Iris pigment epithelial cell (primary cell): ENCODE measurements at places on chromosomes 11 and 22.

- no peak for DNase-seq
Observed at GRCh38 chr22:44049486-44050231, 25.6 kb downstream of the PARVB start.

- no peak for DNase-seq
Observed at GRCh38 chr22:43487311-43488030, 75.7 kb downstream of the MPPED1 start.

DNA sequence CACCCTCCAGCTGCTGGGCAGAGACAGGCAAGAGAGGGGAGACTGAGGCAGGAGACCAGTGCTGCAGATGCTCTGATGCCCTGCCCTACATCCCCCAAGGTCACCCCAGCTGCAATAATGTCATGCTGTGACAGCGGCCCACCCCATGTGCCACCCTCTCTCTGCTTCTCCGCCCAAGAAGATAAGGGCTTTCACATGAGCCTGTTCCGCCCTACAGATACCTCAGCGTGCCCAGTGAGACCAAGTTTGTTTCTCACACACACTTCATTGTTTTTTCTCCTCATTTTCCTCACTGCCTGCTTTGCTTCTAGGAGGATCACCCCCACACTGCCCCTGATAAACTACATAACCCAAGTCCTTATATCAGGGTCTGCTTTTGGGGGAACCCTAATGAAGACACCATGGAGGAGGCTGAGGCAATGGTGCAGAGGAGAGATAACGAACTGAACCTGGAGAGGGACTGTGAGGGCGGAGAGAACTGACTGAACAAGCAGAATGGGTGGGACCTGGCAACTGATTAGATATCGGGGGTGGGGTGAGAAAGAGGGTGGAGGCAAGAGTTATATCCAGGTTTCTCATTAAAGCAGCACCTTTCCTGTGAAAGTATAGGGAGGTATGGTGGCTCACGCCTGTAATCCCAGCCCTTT is 37.5 kb upstream of the TSKU start:
- no peak for DNase-seq

DNA sequence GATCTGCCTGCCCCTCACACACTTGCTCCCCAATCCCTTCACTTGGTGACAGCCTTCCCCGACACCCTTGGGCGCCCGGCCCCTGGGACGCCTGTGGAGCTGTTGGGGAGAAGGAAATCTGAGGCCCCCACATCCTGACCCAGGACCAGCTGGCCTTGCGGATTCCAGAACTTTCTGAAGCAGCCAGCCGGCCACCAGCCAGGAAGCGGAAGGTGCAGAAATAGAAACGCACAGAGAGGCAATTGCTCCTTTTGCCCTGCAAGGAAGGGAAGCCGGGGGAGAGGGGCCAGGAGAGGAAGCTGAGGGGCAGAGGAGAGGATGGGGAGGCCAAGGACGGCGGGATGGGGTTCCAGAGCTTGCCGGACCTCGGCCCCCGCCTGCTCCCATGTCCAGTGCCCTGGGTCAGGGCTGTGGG is 66.7 kb upstream of the LINC01488 start:
- no peak for DNase-seq

DNA sequence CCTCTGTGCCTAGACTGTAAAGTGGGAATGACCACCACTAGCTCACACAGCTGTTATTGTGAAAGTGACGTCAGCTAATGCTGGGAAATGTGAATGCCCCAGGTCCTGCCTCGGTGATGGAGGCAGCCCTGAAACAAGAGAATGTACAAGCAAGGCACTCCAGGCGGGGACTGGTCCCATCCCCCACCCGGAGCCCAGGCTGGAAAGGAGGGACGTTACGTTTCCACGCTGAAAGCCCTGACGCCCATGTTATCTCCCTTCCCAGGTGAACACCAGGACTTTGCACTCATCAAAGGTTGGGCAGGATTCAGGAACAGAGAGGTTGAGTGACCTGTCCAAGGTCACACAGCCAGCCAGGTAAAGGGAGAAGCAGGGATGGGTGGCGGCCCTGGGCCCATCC is 784 bp downstream of the SULT4A1 start:
- no peak for DNase-seq

DNA sequence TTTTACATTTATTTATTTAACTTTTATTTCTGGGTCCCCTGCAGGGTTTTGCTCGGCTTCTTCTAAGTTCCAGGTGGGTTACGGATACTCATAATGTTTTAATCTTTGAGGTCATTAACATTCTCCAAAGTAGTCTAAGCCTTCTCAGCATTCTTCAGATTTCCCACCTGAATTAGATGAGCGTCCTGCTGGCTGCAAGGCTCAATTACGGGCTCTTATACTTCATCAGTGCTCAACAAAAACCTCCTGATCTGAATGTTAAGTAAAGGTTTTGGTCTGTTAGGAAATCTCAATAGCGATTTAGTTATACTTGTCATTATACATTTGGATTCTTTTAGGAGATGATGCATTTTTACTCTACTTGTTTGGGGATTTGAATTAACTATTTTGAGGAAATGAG is 27.3 kb upstream of the NFRKB start:
- DNase-seq, result no peak

DNA sequence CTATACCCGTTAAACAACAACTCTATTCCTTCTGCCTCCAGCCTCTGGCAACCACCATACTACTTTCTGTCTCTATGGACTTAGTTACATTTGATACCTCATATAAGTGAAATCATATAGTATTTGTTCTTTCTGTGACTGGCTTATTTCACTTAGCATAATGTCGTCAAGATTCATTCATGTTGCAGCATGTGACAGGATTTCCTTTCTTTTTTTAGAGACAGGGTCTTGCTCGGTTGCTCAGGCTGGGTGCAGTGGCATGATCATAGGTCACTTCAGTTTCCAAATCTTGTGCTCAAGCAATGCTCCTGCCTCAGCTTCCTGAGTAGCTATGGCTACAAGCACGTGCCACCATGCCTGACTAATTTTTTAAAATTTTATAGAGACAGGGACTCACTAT is 29.4 kb upstream of the SORL1 start:
- no peak for DNase-seq

GRCh38 chr11:71372693-71373657 is 75.2 kb downstream of the DHCR7 start:
- DNase-seq, result peak; percentile 17

DNA sequence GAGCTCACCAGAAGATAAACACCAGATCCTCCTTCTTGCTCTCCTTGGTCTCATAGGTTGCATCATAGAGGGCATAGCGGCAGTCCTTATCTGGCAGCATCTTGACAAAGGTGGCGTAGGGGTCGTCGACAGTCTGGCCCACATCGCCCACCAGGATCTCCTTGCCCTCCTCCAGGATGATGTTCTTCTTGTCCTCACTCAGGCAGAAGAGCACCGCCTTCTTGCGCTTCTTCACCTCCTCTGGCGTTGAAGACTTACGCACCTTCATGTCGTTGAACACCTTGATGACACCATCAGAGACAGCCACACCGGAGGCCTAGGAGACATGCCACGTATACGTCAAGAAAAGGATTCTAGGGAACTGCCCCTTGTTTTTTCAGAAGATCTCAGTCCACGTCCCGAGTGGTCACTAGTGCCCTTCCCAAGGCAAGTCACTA is 2.0 kb downstream of the CFL1 start:
- DNase-seq, result no peak

DNA sequence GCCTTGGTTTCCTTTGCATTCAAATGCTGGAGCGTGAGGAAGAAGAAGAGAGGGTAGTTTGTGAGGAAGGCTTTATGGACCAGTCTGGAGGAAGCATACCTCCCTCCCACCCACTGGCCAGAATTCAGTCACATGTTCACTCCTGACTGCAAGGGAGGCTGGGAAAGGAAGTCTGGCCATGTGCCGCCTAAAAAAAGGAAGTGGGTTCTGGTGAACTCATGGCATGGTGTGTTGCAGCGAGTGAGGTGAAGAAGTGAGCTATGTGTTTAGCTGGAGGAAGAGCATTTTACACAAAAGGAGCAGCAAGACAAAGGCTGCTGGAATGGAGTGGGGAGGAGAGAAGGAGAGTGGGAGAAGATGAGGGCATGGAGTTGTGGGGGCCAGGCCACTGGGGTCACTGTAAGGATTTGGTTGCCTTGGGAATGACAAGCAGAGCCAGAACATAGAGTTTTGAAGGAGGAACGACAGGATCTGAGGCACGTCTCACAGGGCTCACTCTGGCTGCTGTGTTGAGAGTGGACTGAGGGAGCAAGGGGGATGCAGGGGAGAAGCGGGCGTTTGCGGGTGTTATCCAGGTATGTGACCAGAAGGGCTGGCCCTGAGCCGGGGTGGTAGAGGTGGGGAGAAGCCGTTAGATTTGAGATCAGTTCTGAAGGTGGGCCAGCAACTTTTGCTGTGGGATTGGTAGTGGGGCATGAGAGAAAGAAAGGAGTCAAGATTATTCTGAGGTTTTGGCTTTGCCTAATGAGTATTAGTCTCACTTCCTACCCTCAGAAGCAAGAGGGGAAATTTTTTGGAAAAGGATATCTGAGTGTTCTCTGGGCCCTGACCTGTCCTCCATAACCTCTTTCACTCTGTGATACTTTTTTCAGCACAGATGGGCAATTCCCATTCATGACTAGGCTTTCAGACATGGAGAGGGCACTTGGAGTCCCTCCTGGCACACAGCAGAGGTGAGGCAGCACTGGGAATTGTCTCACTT is 26.4 kb downstream of the BMAL1 start:
- no peak for DNase-seq

DNA sequence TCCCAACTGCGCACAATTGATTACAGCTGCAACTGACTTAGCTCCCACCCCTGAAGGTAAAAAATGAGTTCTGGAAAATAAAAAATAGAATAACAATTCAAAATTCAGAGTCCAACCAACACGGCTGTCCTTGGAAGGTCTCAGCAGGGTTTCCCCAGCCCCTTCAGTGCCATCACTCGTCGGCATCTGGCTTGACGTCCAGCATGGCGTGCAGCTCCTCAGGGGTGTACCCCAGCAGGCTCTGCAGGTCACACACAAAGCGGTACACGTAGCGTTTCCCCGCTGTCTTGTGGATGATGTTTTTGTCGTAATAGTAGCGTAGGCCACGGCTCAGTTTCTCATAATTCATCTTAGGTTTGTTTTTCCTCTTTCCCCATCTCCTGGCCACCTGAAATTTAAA is 125.2 kb downstream of the ETS1 start:
- DNase-seq, result no peak

- DNase-seq, result no peak
Observed at GRCh38 chr11:14186046-14186775, 172.8 kb downstream of the RRAS2 start.

- DNase-seq, result no peak
Observed at GRCh38 chr11:62917906-62918502, 3.2 kb downstream of the CHRM1 start.

GRCh38 chr11:46180736-46181135 is 59.5 kb upstream of the PHF21A start:
- DNase-seq, result no peak

DNA sequence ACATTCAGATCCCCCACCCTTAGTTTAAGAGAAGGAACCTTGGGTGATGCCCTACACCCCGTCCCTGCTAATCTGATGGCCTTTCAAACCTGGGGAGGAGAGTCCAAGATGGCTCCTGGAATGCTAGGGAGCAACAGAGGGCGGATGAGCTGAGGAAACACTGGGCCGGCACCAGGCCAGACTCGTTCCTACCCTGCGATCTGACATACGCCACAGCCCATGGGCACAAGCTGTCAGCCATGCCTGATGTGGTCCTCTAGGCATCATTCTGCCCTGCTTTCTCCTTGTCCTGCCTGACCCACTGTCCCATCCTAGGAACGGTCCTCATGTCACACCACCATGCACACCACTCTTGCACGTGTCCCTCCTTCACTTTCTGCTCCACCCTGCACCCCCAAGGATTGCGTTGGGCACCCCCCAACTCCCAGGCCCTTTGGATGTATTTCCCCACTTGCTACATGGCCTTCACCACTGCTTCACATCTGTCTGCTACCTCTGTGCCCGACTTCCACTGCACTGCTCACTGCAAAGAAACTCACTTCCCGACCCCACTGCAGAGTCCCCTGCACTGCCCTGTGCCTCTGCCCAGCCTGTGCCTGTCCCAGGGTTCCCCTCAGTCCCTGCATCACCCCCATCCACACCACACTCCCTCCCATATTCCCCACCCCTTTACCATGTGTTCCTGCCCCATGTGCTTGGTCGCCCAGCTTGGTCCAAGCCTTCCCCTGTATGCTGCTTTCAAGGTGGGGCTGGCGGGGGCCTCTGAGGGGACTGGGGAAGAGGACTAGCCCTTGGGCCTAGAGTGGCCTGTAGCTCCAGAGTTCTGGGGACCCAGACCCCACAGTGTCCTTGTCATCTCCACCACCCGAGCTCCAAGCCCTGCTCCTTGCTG is 29.2 kb downstream of the USP35 start:
- DNase-seq, result no peak

DNA sequence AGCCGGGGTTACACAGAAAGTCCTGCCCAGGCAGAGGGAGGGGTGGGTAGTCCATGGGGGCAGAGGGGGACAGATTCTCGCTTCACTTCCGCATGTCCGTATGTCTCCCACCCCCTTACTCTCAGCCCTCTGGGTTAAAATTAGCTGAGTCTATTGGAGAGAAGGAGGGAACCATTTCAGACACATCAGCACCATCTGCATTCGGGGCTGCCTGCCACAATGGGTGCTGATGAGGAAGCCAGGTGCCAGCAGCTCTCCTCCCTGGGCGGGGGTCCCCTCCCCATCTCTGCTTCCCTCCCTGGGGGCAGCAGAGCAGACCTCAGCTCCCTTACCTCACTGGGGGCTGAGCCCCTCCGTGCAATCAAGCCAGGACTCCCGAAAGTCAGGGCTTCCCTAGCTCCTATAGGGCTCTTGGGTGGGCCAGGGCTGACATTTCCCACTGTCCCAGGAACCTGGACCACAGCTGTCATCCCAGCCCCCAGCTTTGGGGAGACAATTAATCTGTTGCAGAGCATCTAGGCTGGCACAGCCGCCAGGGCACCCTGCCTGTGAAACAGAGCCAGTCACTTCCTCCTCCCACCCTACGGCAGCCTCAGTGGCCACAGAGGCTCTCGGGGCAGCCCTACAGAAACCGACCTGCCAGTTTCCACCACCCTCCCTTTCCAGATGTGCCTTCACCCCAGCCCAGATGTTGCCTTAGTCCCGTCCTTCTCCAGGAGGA is 67.3 kb downstream of the PDE2A start:
- no peak for DNase-seq

- peak; percentile 38 for DNase-seq
Observed at GRCh38 chr11:79062814-79063762, 377.7 kb downstream of the TENM4 start.

GRCh38 chr11:85809863-85810262 is 1.1 kb downstream of the SYTL2 start:
- peak; percentile 11 for DNase-seq

- DNase-seq, result no peak
Observed at GRCh38 chr11:11626128-11626527, 4.3 kb upstream of the GALNT18 start.

GRCh38 chr22:38051900-38052862 is 5.0 kb upstream of the PICK1 start:
- DNase-seq, result peak; percentile 61
